ENCODE measurements at places on chromosomes 16 and 17.
A peak's percentile ranks its signal among the peaks of the same experiment; 100 is the strongest.

GRCh38 chr16:8849411-8850011 is 19.3 kb downstream of the CARHSP1 start:
- no peak for DNase-seq

GRCh38 chr17:27566671-27567562 is 64.1 kb upstream of the LGALS9 start:
- no peak for DNase-seq

DNA sequence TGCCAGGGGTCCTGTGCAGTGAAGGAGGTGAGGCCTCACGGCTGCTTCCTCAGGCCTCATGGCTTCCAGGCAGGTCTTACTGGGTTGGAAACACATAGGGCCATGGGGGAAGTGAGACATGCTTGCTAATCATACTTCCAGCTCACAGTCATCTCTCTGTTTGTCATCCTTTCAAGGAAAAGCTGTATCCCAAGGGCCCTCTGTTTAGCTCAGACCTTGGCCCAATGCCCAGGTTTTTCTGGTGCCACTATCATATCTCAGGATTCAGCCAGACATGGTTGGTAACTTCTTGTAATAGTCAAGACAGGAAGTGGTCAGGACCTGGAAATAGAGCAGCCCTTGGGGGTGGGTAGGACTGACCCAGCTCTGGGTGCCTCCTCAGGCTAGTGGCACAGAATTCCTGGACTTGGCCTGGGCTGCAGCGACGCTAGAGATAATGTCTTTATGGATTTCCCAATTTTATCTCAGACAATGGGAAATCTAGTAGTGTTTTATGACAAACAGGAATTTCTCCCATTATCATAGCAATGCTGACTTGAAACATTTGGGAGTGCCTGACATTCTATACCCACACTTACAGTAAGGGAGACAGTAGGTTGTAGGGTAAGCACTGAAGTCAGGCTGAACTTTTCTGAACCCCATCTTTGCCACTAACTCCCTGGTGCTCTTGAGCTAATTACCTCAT is 13.5 kb upstream of the ITGB3 start:
- DNase-seq, result peak; percentile 71

DNA sequence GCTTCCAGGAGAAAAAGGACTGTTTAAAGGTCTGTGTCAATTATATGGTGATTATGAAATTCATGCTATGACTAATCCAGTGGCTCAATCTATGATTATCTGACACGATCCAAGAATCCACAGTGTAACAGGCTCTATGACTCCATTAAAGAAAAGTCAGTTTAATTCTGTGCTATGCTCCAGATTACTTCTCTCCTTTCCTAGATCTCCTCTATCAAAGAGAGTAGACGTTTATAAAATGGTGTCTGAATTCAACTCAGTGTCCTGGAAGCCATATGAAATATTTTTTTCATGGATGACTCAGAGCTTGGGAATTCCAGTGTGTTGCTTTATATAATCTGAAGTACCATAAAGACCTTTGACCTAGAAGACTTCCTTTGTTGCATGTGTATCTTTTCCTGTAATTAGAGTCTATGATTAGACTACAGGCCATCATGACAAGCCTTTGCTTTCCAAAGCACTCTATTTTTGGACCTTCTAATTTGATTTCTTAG is 27.0 kb upstream of the NF1 start:
- DNase-seq, result no peak

DNA sequence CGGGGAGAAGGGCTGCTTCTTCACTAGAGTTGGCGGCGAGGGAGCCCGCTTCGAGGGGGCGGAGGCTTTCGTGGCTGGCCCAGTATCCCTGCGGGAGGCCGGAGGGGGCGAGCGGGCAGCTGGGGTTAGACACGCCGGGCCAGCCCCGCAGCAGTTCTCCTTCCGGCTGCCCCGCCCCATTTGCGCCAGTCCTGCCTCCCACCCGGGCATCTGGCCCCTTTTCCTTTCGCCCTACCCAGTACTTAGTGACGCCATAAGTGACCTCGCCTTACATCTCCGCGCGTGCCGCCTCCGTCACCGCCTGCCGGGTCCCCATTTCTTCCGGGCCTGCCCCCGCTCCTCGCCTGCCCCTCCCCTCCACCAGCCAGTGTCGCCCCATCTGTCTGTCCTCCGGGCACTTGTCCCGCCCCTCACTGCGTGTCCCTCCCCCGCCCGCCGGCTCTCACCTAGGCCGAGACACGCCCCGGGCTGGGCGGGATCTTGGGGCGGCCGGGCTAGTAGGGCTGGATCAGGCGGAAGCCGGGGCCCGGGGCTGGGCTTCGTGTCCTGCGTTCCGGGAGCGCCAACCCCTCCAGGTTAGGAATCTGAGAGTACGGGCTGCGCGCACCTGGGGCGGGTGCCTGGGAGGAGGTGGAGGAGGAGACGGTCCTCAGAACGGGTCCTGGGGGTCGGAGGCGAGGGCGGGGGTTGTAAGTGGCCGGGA is 14.3 kb downstream of the SPATA32 start:
- peak; percentile 78 for DNase-seq

DNA sequence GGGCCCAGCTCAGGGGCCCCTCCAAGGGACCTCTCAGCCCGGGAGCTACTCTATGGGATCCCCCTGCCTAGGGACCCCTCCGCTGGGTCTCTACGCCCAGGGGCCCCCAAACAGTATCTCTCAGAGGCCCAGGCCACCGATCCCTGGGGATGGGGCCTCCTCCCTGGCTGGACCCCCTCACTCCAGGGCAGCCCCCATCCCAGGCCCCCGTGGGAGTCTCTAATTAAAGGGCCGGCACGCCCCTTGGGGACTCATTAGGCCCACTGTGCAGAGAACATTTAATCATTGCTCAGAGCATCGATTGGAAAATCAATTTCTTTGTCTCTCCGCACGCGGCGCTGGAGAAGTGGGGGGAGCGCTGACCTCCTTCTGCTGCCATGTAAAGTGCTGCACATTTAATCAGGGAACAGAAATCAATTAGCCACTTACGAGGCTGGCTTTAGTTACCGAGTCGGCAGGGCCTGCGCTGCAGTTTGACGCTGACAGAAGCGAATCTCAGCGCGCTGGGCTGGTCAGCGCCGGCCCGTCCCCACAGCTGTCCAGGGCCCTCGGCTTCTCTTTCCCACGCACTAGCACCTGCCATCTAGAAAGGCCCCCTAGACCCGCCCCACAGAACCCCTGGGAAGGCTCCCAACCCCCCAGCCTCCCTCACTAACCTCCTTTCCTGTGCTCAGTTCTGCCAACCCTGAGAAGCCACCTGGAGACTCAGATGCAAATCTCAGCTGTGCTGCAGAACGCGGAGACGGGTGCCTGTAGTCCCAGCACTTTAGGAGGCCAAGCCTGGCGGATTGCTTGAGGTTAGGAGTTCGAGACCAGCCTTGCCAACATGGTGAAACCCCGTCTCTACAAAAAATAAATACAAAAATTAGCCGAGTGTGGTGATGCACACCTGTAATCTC is 20.2 kb upstream of the C1QL1 start:
- no peak for DNase-seq

GRCh38 chr17:72523491-72523890 is 402.7 kb downstream of the SOX9 start:
- DNase-seq, result no peak

- peak; percentile 74 for DNase-seq
These were observed 674 bp downstream of the ZNF688 start for GRCh38 chr16:30570636-30571444.

DNA sequence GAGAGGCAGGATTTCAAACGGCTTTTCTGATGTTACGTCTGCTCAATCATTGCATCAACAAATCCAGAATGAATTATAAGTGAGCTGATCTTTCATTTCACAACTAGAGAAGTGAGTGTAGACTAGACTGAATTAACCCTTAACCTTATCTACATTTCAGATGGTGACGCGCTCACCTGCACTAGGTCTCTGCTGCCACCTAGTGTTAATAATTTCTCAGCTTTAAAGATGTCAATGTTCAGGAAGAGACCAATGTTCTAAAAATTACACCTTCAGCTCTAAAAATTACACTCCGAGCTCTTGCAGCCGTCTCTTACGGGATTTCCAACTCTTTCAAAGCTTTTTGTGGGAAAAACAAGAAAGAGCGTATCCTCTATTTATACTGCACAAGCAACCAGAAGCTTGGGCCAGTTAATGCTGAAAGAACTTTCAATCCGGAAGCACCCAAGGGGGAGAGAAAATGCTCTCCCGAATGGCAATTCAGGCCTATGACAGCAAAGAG is 88.2 kb upstream of the FA2H start:
- no peak for DNase-seq

DNA sequence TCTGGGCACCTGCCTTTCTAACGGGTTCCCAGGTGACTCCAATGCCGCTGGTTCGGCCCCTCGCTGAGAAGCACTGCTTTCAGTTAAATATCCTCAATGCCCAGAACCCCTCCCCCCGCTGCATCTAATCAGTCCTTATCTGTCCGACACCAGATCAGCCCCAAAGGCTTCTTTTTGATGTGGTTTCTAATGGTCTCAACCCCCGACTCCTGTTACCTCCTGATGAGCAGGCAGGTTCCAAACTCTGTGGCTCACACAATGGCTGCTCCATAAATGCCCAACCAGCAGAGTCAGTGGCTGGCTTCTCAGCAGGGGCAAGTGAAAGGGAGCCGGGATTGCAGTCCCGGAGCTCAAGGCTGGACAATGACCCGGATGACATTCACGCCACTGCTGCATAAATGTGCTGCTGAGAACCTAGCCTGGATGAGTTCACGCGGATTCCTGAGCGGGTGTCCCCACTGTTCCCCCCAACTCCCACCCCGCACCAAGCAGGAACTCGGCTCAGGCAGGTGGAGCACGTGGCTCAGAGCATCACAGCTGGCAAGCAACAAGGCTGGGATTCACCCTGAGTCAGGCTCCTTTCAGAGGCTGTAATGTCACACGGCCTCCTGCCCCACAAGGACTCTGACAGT is 1.0 kb upstream of the SLC38A8 start:
- no peak for DNase-seq

DNA sequence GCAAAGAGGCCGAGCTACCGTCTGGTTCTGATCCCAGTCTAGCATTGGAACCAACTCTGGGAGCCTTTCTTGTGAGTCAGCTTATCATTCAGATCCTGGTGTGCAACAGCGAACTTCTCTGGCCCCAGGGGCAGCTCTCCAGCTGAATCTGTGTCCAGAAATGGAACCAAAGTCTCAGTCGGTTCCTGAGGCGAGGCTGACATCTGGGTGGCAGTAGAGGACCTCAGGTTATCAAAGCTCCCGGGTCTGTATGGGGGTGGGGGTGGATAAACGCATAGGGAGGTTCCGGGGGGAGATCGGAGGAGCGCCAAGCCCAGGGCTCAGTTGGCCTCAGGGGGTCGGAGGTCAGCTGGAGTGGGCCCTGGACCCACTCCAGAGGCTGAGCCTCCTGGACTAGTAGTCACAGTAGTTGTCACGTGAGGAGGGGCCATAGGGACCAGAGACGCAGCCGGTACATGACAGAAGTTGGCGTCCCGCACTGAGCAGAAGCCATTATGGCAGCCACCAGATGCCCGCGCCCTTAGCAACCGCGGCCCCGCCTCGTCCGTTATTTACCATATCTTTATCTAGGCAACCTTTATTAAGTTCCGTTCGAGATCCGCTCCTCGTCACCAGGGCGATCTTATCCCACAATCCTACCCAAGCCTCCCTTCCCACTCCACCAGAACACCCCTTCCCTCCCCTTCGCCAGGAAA is 12.9 kb downstream of the RDM1 start:
- DNase-seq, result no peak

GRCh38 chr16:72689851-72690250 is 358.1 kb downstream of the ZFHX3 start:
- DNase-seq, result no peak

- DNase-seq, result no peak
These were observed 383.0 kb downstream of the CPPED1 start for GRCh38 chr16:12420661-12421209.

DNA sequence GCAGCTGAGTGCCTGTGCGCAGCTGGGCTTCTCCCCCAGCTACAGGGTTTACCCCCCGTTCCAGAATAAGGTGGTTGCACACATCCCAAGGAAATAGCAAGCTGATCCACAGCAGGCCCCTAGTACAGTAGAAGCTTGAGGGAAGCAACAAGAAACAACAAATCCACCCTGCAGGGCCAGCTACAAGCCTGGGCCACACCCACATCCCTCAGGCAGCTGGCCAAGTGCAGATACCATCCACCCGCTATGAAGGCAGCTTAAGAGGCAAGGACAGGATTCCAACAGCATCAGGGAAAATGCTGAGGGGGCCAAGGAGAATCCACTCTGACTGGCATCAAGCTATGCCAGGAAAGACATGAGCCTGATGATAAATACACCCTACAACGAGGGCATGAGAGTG is 66.9 kb upstream of the RCVRN start:
- no peak for DNase-seq

DNA sequence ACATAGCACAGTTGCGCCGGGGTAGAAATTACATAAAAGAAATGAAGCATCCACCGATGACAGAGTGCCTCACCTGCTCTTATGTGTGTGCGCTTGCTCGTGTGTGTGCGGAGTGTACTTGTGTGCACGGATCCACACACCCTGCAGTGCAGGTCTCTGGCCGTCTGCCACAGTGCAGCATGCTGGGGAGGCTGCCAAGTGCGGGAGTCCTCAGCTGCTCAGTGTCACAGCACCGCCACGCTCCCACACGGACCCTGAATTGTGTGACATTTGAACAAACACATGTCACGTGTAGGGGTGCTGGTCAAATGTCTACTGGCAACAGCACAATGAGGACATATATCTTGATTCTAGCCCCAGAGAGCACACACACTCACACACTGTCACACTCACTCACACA is 243.0 kb upstream of the MYOCD start:
- no peak for DNase-seq

GRCh38 chr16:2816751-2817339 is at the start of gene PRSS21:
Gene PRSS21 (plus strand): TSS chr16:2817237. CDS start chr16:2817269, 32 bp downstream.
- DNase-seq, result peak; percentile 52

GRCh38 chr16:55856950-55857349 is 18.2 kb downstream of the CES5A start:
- no peak for DNase-seq

GRCh38 chr17:58338841-58339754 is 10.5 kb upstream of the TSPOAP1 start:
- no peak for DNase-seq

- DNase-seq, result no peak
These were observed 32.0 kb downstream of the SCPEP1 start for GRCh38 chr17:57009737-57010445.

DNA sequence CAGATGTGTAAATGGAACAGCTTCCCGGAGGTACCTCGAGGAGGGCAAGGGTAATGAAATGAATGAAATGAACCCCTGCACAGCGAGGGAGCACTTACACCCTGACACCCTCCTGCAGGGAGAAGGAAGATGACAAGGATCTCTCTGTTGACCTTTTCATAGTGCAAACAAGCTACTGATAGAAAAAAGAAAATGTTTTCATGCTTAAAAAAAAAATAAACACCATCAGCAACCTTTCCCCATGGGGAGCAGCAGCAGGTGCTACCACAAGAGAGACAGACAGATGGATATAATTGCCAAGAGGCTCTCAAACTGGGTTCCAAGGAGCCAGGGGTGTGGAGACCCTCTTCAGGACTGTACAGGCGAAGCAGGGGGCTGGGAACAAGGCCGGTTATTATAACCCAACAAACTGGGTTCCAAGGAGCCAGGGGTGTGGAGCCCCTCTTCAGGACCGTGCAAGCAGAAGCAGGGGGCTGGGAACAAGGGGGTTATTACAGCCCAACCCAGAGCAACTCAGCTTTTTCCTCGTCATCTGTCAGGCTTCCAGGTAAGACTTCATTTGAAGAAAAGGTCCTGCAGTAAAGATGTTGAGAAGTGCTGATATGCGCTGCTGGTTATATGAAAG is 718 bp upstream of the RPH3AL start:
- no peak for DNase-seq

Data from left forelimb (tissue), 1 donor.